Right ventricle myocardium superior (tissue), 1 donor: ENCODE measurements at places on chromosomes 2 and 18. TPM values are rescaled to one million over a fixed set of nuclear protein-coding genes. Genes with fewer than 3 reads are reported as not detected.

DNA sequence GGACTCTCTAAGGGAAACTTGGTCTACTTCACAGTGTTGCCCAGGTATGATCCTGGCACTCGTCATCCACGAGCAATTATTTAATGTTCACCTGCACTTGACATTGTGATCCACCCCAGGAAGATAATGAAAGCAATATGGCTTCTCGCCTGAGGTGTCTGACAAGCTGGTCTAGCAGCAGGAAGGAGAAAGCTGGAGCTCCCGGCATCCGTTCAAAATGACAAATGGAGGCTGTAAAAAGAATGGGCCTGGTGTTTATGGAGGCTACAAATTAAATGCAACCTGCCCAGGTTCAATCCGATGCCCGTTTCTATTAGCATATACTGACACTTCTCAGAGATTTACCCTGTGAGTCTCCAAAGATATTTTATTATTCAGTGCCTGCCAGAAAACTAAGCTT, 317.6 kb downstream of the CTNNA2 start:
- no peak for DNase-seq

DNA sequence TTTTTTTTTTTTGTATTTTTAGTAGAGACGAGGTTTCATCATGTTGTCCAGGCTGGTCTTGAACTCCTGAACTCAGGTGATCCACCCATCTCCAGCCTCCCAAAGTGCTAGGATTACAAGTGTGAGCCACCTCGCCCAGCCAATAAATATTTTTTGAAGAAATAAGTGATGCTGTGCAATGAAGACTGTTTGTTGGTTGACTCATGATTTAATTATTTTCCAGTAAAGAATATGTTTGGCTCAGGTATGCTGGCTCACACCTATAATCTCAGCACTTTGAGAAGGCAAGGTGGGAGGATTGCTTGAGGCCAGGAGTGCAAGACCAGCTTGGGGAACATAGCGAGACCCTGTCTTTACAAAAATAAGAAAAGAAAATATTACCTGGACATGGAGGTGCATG, 41.8 kb upstream of the LPIN2 start:
- no peak for DNase-seq

DNA sequence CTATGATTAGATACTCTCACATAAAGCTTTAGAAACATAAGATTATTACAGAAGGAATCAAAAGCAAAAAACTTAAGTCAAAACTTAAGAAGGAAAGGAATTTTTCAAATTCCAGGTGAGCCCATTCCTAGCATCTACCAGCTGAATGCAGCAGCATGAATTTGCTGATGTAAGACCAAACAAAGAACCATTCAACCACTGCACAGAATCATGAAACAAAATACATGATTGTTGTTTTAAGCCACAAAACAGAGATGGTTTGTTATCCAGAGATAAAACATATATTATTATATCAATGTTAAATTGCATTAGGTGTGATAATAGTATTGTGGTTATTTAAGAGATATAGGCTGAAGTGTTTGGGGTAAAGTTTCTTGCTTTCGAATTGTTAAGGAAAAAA, 29.0 kb downstream of the PIGN start:
- no peak for DNase-seq

GRCh38 chr18:9950289-9951016, 36.6 kb downstream of the VAPA start:
- no peak for DNase-seq

DNA sequence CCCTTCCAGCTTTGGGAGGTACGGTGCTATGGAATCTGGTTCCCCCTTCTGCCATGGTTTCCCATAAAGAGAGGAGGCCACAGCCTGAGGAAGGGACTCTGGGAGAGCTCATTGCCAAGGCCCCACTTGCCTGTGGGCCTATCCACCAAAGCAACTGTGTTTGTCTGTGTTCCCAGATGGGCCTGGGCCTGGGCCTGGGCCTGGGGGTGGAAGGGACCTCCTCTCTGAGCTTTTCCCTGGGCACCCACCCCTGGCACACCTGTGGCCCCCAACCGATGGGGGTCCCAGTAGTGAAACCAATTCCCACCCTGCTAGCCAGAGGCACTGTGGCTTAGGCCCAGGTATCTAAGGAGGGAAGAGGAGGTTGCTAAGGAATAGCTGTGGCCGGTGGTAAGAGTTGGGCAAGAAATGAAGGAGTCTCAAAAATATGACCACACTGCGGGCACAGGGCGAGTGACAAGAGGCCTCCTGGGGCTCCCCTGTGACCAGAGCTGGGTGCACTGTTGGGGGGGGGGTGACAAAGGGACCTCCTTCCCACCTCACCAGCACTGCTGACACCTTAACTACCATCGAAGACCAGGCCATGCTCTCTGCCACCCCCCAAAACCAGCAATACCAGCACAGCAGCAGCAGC, 4.9 kb upstream of the DUSP2 start:
- no peak for DNase-seq

Gene KANSL3
- total RNA-seq: 31.8 TPM
